ENCODE measurements at places on chromosomes 2 and 18. TPM values are rescaled to one million over a fixed set of nuclear protein-coding genes. Genes with fewer than 3 reads are reported as not detected.

DNA sequence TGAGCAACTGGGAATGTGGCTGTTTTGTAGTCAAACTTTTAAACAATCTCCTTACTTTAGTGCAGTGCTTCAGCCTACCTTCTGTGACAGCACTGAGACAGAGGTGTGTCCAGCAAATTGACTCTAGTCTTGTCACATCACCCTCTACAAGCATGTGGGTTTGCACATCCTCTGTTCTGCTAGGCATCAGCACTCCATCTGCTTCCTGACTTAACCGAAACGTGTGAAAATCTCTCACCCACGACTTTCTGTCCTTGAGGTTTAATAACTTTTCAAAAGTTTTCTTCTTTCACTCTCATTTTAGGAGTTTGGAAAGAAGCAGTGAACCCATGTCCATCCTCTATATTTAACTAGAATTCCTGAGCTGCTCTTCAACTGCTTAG lies 42.6 kb downstream of the TTR start:
- no peaks in the 10 kb centered on the region for H3K36me3 ChIP-seq
- H3K27ac ChIP-seq, result no peak overlapping the region
- no peak overlapping the region for H3K4me3 ChIP-seq
- H3K4me1 ChIP-seq, result no peaks in the 10 kb centered on the region
- no peaks in the 10 kb centered on the region for H3K27me3 ChIP-seq

- DNase-seq, result no peak
- H3K4me3 ChIP-seq, result no peak overlapping the region
- no peak overlapping the region for H3K27ac ChIP-seq
- no peaks in the 10 kb centered on the region for H3K27me3 ChIP-seq
Measured at GRCh38 chr18:31658670-31659575, 25.5 kb downstream of the B4GALT6 start.

GRCh38 chr2:111225856-111226255 lies 105.1 kb downstream of the BCL2L11 start:
- no peaks in the 10 kb centered on the region for H3K36me3 ChIP-seq
- no peak overlapping the region for H3K4me3 ChIP-seq
- H3K4me1 ChIP-seq, result no peaks in the 10 kb centered on the region

- peak overlapping the region; percentile 7 for H3K27ac ChIP-seq
- no peaks in the 10 kb centered on the region for H3K36me3 ChIP-seq
- H3K4me1 ChIP-seq, result peaks cover 9% of the 10 kb centered on the region
- no peak overlapping the region for H3K4me3 ChIP-seq
- no peaks in the 10 kb centered on the region for H3K27me3 ChIP-seq
- peak; percentile 27 for DNase-seq
Measured at GRCh38 chr2:170505631-170506275, 209.4 kb upstream of the SP5 start.

DNA sequence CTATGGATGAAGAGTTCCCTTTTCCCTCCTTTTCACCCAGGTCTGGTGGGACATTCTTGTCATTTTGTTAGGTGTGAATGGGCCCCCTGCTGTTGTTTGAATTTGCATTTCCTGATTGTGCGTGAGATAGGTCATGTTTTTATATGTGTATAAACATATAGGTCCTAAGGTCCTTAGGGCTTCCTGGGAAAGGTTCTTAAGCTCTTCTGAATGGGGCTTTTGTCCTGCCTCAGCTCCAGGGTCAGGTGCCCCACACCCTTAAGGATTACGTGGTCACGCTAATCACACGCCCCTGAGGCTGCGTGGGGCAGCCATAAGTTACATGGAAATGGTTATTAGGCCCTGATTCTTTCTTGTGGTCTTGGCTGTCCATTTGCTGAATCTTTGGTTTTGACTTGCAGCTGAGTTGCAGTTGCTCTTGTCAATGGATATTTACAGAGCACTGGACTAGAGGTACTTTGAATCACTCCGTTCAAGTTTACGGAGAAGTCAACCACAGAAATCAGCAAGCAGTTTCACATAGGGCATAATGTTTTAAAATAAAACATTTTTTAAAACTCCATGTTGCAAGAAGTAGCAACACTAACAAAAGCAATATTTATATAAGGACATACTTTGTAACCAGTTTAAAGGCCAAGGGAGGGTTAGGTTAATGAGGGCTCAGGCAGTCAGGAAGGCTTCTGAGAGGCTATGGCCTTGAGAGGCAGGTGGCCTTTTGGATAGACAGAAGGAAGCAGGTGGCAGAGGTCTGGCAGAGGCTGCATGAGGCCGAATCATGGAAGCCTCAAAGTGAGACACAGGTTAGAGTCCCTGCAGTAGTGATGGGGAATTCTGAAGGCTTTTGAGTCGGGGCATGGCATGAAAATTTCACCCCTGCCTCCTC lies 24.2 kb downstream of the LIPG start:
- H3K36me3 ChIP-seq, result no peaks in the 10 kb centered on the region
- DNase-seq, result no peak

- no peak for DNase-seq
- H3K27ac ChIP-seq, result peak overlapping the region; percentile 28
- no peak overlapping the region for H3K4me3 ChIP-seq
- peaks cover 14% of the 10 kb centered on the region for H3K4me1 ChIP-seq
- no peaks in the 10 kb centered on the region for H3K27me3 ChIP-seq
- no peaks in the 10 kb centered on the region for H3K36me3 ChIP-seq
Measured at GRCh38 chr18:58212274-58212673, 168.2 kb downstream of the NEDD4L start.

- H3K27ac ChIP-seq, result no peak overlapping the region
- no peaks in the 10 kb centered on the region for H3K27me3 ChIP-seq
- H3K36me3 ChIP-seq, result no peaks in the 10 kb centered on the region
- no peak for DNase-seq
- no peaks in the 10 kb centered on the region for H3K4me1 ChIP-seq
Measured at GRCh38 chr2:232196802-232197201, 181.7 kb upstream of the ALPP start.

DNA sequence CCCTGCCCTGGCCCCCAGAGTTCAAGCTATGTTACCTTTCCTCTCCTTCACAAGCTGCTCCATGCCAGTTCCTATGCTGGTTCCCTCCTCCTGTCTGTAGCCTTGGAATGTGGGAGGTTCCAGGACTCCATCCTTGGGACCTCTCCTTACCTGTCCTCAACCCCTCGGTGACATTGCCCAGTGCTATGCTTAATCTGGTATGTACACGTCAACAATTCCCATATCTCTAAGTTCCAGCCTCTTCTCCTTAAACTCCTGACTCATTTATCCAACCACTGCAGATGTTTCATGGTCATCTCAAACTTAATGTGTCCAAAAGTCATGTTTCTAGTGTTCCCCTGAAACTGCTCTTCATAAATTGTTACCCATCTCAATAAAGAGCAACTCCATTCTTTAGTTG lies 160.8 kb downstream of the TNS1 start:
- no peak overlapping the region for H3K27ac ChIP-seq
- no peaks in the 10 kb centered on the region for H3K27me3 ChIP-seq
- H3K4me3 ChIP-seq, result no peak overlapping the region
- no peaks in the 10 kb centered on the region for H3K36me3 ChIP-seq

DNA sequence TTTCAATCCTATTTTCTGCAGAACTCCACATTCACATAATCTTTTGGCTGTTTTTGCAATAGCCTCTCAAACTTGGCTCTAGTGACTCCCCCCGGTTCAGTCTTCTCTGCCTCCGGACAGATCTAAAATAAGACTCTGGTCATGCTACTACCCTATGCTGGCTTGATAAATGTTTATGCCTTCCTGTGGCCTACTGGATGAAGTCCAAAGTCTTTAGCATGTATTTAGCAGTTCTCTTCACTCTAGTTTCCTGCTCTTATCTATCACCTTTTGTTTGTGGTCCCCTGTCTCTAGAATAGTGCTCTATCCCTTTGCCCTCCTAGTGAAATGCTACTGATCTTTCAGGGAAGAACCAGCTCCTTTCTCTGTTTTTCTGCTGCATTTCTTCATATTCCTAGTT lies 14.4 kb downstream of the ADCYAP1 start:
- H3K36me3 ChIP-seq, result no peaks in the 10 kb centered on the region
- H3K4me3 ChIP-seq, result no peak overlapping the region
- H3K4me1 ChIP-seq, result no peaks in the 10 kb centered on the region
- H3K27me3 ChIP-seq, result no peaks in the 10 kb centered on the region
- DNase-seq, result no peak
- no peak overlapping the region for H3K27ac ChIP-seq

DNA sequence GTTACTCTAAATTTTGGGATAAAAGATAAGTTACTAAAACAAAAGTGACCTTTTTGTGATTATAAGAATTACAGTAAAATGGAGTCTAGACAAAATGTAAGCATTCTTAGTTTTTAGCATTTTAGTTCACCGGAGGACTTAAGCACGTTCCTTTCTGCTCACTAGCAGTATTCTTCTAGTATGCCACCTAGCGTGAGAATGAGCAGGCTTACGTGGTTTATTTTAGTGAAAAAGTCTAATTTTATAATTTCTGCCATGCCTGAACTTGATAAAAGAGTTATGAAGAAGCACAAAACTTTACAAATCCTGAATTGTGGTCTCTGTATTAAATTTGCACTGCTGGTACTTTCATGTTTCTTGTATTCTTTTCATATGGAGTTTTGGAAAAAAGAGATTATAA lies 12.6 kb upstream of the OTX1 start:
- H3K27me3 ChIP-seq, result no peaks in the 10 kb centered on the region
- no peak for DNase-seq
- H3K27ac ChIP-seq, result no peak overlapping the region
- H3K4me3 ChIP-seq, result no peak overlapping the region

- H3K4me1 ChIP-seq, result no peaks in the 10 kb centered on the region
- DNase-seq, result no peak
- no peak overlapping the region for H3K4me3 ChIP-seq
- no peaks in the 10 kb centered on the region for H3K36me3 ChIP-seq
- no peak overlapping the region for H3K27ac ChIP-seq
- H3K27me3 ChIP-seq, result no peaks in the 10 kb centered on the region
Measured at GRCh38 chr2:193738892-193739291, 1544.2 kb upstream of the TMEFF2 start.

DNA sequence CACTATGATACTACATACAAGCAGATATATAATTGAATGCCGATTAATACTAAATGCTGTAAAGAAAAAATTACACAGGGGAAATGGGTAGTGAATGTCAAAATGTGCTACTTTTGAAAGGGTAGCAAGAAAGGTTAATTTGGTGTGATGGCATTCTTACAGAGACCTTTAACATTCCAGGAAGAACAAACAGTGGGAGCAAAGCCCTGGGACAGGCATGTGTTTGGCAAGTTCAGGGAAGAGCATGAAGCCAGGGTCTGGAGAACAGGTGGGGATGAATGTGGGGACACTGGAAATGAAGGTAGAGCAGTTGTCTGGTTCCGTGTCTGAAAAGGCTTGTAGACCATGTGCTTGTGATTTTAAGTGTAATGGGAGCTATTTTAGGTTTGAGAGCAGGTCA lies 82.2 kb upstream of the CYTIP start:
- no peak overlapping the region for H3K27ac ChIP-seq
- no peaks in the 10 kb centered on the region for H3K27me3 ChIP-seq
- no peak for DNase-seq
- no peaks in the 10 kb centered on the region for H3K36me3 ChIP-seq
- no peaks in the 10 kb centered on the region for H3K4me1 ChIP-seq

GRCh38 chr2:46298522-46299353 lies 1.5 kb downstream of the EPAS1 start:
- peak overlapping the region; percentile 67 for H3K4me3 ChIP-seq
- no peaks in the 10 kb centered on the region for H3K27me3 ChIP-seq
- peak overlapping the region; percentile 93 for H3K27ac ChIP-seq
- no peak for DNase-seq

DNA sequence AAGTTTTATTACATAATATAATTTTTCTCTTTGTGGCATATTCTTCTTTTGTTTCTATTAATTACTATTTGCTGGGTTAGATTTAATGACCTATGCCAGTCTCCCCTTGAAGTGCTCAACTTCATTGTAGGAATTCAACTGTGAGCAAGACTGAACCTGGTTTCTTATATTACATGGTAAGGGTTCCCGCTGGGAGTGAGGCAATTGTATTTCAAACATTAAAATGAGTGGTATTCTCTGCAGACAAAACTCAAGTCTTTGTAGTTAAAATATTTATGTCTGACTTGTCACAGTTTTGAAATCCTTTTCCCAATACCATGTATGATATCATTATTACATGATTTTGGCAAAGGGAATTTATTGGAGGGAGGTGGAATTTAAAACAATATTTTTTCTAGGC lies 278.7 kb downstream of the GULP1 start:
- no peak overlapping the region for H3K4me3 ChIP-seq
- H3K4me1 ChIP-seq, result peaks cover 7% of the 10 kb centered on the region
- no peaks in the 10 kb centered on the region for H3K27me3 ChIP-seq

- no peak overlapping the region for H3K4me3 ChIP-seq
- H3K27me3 ChIP-seq, result no peaks in the 10 kb centered on the region
- DNase-seq, result no peak
- H3K4me1 ChIP-seq, result no peaks in the 10 kb centered on the region
- H3K27ac ChIP-seq, result no peak overlapping the region
- H3K36me3 ChIP-seq, result no peaks in the 10 kb centered on the region
Measured at GRCh38 chr2:15844211-15844801, 96.0 kb upstream of the MYCN start.

DNA sequence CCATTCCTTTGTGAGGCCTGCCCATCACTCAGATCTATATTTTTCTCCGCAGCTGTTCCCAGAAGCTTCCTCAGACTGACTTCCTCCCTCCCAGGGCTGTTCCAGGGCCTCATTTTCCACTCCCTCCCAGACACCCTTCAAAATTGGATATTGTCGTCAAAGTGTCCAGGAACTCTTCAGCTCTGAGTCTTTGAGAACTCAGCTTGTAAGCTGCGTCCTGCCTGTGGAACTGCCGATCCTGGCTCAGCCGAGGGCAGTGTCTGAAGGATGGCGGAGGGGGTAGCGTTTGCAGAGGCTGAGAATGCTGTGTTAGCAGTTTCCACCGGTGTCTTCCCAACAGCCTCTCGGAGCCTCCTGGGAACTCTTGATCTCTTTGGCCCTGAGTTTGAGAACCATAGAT lies 27.1 kb downstream of the NCK2 start:
- H3K4me3 ChIP-seq, result no peak overlapping the region
- H3K27ac ChIP-seq, result no peak overlapping the region
- no peaks in the 10 kb centered on the region for H3K4me1 ChIP-seq
- no peaks in the 10 kb centered on the region for H3K27me3 ChIP-seq
- no peaks in the 10 kb centered on the region for H3K36me3 ChIP-seq
- DNase-seq, result no peak

FLACC1 gene
- 0.97 TPM for total RNA-seq

RAB3GAP1 gene
- total RNA-seq, result 43.4 TPM

NOL4 gene
- total RNA-seq, result 3.6 TPM

CD8B2 gene
- total RNA-seq, result 0.55 TPM

APOB gene
- 0.91 TPM for total RNA-seq

GAL3ST2 gene
- not detected for total RNA-seq

FAHD2B gene
- total RNA-seq, result 10.9 TPM

MAL gene
- total RNA-seq, result 3.1 TPM

DOK1 gene
- 18.9 TPM for total RNA-seq

AP1S3 gene
- total RNA-seq, result 2.7 TPM

Data from prostate gland (tissue), 2 donors.